CD4-positive, alpha-beta T cell treated with Interleukin-2 at 100 ng/mL for 4 hours (primary cell): ENCODE measurements at places on chromosomes 3 and 15.

- no peak for DNase-seq
These were observed 324.0 kb upstream of the TBL1XR1 start for GRCh38 chr3:177521305-177521704.

DNA sequence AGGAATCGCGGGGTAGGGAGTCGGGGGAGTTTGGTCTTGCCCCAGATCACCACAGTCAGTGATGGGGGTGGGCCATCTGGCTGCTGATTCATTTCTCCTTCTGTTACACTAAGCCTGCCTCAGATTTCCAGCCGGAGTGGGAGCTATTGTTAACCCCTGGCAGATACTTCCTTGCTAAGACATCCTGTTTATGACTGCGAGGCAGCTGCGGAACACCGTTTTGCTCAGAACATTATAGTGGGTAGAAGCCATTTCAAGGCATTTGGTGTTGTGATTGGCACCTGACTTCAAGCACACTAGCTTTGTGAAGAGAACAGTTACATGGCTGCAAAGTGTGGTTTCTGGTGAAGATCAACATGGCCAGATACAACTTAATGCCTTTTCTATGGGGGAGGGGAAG is 73.8 kb downstream of the FLNB start:
- DNase-seq = no peak

- DNase-seq = no peak
These were observed 27.4 kb upstream of the CD47 start for GRCh38 chr3:108118038-108118768.

GRCh38 chr3:71241981-71242560 is 341.5 kb downstream of the FOXP1 start:
- DNase-seq = no peak

DNA sequence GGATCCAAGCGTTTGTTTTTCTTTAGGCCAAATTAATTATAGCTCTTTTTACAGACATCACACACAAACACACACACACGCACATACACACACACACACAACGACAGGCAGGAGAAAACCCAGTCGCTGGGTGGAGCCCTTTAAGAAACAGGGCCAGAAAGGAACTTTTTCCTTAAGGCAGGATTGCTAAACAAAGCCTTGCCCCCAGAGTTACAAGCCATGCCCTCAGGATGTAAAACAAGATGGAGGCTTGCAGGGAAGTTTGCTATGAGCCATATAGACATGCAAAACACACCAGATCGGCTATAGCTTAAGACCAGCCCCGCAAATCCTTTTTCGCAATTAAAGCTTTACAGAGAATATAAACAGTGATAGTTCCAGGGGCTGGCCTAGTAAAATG is 16.3 kb upstream of the IQCF2 start:
- DNase-seq = no peak

DNA sequence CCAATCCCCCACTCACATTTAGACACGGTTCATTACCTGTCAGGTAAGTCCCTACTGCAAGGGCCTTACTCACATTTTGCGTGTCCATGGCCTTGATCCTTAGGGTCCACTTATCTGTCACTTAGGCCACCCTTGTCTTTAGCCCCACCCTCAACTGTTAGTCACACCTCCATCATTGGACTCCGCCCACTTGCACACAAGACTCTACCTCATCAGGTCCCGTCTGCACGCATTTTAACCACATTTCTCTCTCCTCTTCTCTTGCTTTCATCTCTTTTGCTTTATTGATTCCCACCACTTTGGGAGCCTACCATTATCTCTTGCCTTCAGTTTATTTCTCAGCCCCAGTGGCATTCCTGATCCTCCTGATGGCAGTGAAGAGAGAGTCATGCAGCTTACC is at the start of gene IQCF6:
Gene IQCF6, minus strand, starts transcription at position 101 of the 400 bp plus-strand sequence. Its CDS starts 13 bp downstream, at position 88.
- no peak for DNase-seq

DNA sequence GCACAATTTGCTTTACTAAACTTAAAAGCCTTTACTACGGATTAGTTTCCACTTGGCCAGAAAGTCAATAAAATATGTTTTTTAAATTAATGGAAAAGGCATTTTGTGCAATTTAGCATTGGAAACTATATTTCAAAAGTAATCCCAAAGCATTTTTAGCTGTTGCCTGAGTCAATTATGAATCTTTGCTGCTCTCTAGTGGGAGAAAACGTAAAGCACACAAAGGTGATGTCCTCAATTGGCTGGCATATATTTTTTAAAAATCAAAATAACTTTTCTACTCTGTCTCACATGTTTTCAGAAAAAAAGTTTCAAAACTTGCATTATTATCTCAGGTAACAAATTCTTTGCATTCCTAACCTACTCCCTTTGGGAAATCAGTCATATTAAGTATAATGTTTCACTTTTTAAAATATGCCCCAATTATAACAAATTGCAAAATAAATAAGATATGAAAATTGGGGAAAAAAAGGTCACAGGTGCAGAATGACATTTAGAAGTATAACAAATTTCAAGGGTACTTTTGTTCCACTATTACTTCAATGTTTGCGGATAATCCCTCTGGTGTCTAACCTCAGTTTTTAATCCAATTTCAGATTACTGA is 47.2 kb upstream of the TEX55 start:
- DNase-seq = peak; percentile 56

- DNase-seq = no peak
These were observed at the start of gene CRYGS for GRCh38 chr3:186544281-186544680. Gene CRYGS (minus strand): TSS chr3:186544380. CDS start chr3:186544326, 54 bp downstream.

DNA sequence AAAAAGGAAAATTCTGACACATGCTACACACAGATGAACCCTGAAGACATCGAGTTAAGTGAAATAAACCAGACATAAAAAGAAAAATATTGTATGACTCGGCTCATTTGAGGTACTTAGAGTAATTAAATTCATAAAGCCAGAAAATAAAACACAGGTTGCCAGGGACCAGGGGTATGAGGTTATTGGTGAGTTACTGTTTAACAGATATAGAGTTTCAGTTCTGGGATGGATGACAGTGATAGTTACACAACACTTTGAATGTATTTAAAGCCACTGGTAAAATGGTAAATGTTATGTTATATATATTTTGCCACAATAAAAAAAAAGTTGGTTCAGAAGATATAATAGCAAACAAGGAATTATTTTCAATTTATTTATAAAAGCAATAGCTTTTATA is 436.1 kb upstream of the WNT5A start:
- no peak for DNase-seq

- no peak for DNase-seq
These were observed 48.9 kb downstream of the HES1 start for GRCh38 chr3:194184801-194185200.

- no peak for DNase-seq
These were observed 393.1 kb downstream of the PLOD2 start for GRCh38 chr3:145767909-145768308.

DNA sequence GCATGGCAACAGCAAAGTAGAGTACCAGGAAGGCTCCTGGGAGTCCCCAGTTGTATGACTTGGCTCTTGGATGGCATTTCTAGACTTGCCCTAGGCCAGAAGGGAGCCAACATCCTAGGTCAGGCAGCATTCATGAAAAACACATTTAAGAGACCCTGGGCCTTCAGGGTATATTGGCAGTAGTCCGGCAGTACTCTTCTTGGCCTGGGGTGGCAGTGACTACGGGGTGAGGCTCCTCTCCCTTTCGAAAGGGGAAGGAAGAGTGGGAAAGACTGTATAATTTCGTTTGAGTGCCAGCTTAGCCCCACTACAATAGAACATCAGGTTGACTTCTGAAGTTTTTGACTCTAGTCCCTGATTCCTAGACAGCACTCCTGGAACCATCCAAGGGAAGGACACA is 136.4 kb downstream of the ZIC4 start:
- no peak for DNase-seq

DNA sequence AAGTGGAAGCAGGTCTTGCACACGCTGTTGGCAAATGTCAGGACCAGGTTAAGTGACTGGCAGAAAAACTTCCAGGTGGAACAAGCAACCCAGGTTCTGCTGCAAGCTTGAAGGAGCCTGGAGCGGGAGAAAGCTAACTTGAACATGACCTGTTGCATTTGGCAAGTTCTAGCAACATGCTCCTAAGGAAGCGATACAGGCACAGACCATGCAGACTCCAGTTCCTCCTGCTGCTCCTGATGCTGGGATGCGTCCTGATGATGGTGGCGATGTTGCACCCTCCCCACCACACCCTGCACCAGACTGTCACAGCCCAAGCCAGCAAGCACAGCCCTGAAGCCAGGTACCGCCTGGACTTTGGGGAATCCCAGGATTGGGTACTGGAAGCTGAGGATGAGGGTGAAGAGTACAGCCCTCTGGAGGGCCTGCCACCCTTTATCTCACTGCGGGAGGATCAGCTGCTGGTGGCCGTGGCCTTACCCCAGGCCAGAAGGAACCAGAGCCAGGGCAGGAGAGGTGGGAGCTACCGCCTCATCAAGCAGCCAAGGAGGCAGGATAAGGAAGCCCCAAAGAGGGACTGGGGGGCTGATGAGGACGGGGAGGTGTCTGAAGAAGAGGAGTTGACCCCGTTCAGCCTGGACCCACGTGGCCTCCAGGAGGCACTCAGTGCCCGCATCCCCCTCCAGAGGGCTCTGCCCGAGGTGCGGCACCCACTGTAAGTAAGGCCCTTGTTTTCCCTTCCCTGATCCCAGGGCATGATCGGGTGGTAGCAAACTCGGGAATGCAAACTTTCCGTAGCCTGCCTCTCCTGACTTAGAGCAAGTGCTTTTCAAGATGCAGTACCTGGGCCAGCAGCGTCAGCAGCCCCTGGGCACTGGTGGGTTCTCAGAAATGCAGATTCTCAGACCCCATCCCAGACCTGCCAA is 759 bp downstream of the GALNT15 start:
- no peak for DNase-seq

GRCh38 chr3:115275896-115276295 is 128.8 kb upstream of the ZBTB20 start:
- no peak for DNase-seq

DNA sequence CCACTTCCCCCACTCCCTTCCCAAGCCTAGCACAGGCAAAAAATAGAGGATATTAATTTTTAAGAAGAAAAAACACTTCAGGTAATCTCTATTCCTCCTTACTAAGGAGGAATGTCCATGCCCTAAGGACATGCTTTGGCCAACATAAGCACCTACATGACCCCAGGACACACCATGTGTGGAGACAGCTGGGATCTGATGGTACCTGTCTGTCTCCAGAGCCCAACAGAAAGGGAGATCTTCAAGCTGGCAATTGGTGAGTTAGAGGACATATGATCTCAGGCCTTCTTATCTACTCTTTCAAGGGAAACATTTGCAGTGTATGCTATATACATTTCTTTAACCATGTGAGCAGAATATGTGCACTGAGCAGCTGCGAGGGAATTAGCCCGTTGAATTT is 7.0 kb downstream of the TM4SF4 start:
- no peak for DNase-seq

DNA sequence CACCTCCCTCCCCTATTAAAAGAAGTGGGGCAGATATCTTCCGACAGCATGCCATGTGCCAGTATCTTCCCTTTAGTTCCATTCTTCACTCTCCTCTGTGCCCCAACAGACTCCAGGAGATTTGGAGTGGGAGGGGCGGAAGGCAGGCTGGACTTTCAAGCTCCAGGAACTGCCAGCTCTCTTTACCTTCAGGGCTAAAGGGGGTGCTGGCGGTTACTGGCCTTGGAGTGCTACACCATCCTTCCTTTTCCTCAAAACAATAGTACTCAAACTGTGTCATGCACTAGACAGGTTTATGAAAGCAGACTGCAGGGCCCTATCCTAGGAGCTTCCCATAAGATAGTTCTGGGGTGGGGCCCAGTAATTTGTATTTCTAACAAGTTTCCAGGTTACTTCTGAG is 6.0 kb downstream of the LINS1 start:
- no peak for DNase-seq

- no peak for DNase-seq
These were observed 157.2 kb upstream of the TPRG1 start for GRCh38 chr3:189014526-189014925.

DNA sequence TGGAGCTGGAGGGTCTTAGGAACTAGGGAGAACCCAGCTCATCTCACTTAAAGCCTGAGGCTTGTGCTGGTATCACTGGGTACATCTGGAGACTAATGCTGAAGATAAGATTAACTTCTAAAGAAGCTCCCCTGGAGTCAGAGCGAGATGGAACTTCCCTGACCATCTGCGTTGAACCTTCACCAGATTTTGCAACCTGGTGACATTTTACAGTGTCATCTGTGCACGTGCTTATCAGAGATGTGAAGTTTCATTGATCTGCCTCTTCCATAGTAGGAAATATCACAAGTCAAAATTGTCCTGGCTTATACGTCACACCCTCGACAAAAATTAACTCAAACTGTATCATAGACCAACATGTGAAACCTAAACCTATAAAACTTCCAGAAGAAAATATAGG is 395.5 kb downstream of the SHQ1 start:
- no peak for DNase-seq

DNA sequence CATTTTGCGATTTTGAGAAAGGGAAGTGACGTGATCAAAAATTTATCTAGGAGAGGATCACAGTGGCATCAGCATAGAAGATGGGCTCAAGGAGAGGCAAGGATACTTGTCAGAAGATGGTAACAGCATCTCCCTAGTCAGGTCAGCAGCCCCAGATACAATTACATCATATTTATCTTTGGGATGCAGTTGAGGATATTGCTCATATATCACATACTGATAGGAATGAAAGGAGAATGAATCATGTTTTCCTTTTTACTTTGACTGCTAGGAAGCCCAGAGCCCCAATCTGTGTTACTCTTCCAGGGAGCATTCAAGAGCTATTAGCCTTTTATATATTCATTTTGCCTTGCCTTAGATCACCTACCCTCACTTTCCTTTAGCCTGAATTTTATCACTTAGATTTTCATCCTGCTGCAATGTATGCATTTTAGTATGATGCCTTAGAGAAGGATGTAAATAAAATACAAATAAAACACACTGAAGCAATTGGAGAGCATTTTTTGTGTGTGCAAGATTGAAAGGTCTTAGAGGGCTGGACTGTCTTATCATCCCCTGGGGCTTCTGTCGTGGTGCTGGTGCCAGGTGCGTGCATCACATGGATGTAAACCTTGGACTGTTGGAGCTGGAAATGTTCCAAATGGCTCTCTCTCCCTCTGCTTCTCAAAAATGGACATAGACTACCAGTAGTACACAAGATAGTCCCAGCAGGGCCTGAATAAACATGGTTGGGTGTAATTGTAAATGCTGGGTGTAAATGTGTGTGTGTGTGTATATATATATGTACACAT is 40.3 kb downstream of the CORO2B start:
- no peak for DNase-seq

DNA sequence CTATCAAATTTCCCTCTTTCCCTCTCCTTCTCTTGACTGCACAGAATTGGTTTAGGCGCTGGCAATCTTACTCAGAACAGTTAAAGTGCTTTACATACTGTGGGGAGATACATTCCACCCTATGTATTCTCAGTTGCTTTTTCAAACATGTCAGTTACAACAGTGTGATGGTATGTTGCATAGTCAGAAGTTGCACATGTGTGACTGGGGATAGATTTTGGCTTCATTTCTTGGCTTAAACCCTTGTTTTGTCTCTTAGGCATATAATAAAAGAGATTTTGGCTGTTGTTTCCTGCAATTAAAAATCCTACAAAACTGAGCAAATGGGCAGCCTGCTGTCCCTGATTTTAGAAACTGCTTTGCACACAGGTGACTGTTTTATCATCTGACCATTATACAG is 86.7 kb downstream of the PIK3R4 start:
- no peak for DNase-seq
